ENCODE measurements at places on chromosomes 12 and 14.

- DNase-seq = no peak
Measured at GRCh38 chr14:44529026-44529425, 21.9 kb upstream of the FSCB start.

DNA sequence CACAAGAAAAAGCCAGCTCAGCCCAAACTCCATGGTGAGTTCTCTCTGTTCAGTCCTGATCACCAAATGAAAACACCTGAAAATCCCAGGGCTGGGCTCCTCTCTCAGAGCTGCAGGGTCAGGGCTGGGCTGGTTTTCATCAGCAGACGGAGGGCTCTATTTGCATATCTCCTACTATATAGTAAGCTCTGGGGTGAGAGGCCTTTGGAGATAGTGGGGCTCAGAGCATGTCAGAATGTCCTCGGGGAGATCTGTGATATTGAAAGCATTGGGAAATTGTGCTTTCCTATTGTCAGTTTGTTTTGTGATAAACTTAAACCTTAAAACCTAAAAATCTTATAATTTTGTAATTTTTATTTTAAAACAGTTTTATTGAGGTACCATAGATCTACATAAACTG, 742.6 kb downstream of the TMEM121 start:
- DNase-seq = no peak

- no peak for DNase-seq
Measured at GRCh38 chr14:101126731-101127130, 223.2 kb upstream of the RTL1 start.

DNA sequence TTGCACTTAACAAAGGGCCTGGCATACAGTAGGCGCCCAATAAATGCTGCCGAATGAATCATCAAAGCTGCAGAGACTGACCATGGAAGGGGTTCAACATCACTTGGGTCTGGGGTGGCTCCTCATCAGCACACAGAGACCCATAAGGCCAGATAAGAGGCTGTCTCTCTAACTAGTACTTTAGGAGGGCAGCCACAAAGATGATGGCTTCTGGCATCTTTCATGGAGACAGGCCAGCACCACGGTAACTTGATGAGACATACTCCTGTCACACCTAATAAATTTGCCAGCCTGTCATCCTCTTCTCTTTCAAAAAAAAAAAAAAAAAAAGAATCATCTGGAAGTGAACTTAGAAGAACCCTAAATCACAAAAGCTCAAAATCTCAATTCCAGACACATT, 3.4 kb downstream of the PRIMA1 start:
- no peak for DNase-seq

- DNase-seq = peak; percentile 26
Measured at GRCh38 chr12:112381406-112381882, 787 bp downstream of the HECTD4 start.

- DNase-seq = no peak
Measured at GRCh38 chr12:89451841-89452251, 72.8 kb downstream of the GALNT4 start.

DNA sequence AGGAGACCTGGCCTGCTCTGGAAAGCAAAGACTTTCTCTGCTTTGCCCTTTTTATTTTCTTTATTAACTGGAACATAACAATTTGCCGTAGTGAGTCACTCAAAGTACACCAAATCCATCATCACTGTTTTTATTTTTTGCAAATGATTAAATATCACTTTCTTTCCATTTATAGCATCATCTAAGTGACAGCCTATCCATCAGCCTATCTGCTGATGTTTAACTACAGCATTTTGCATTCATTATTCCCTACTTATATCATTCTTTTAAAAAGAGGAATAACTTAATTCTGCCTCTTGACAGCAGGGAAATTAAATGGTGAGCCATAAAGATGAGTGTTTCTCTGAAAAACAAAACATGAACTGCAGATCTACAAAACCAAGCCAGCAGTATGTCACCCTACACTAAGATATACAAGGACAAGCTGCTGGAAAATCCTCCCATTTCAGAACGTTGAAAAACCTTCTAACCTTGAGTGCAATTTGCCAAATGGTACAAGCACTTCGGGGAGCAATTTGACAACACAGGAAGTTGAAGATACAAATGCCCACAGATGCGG, 821.3 kb upstream of the TMEM132C start:
- no peak for DNase-seq

- no peak for DNase-seq
Measured at GRCh38 chr14:104442107-104442551, 137.4 kb upstream of the C14orf180 start.

DNA sequence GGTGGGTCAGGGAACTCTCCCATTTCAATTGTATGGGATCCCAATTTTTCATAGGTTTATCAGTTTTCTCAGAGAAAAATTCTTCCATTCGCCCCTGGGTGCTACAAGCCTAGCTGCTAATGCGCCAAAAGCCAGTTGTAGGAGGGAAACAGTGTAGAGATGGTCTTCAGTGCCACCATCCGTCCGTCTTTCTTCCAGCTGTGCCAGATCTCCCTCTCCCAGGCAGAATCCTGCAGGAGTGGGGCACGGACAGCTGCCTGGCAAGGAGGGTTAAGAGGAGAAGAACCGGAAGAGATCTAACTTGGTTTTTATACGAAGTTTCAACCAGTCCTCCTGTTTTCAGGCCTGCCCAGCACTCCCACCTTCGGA, 38.9 kb upstream of the FUT8 start:
- DNase-seq = no peak
